NCI-H1436 treated with DMSO at 0.1 percent for 48 hours (cell line): ENCODE measurements at places on chromosomes 12 and 14.
A peak's percentile ranks its signal among the peaks of the same experiment; 100 is the strongest.

GRCh38 chr12:70180130-70180529 lies 63.1 kb upstream of the CNOT2 start:
- no peak for DNase-seq

DNA sequence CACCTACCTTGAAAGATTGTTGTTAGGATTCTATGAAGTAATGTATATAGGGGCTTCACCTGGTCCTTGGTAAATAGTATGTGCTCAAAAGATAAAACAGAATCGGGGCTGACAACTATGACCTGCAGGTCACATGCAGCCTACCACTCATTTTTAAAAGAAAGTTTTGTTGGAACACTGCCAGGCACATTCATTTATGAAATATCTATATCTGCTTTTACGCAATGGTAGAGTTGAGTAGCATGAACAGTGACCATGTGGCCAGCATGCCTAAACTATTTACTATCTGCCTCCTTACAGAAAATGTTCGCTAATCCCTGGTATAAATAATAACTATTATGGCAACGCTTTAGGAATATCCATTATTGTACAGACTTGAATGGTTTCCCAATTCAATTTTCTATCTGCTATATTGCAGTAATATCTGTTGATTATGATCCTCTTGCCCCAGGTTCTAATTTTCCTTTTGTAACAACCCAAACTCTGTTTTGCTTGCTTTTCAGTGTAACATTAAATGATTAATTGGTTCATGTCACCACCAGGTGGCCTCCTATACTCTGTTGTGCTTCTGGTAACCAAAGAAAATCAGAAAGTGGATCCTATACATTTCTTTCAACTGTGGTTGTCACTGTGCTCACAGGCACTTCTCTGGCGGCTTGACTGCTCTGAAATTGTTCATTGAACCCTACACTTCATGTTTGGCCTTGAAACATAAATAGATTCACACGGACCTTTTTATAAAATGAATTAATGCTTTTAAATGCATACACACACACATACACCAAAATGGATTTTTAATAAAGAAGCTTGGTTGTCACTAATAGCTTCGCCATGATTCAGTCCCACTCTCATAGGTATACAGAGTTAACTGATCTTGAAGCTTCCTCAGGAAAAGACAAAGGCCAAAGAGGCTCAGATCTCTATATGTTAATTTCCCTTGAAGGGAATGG lies 227.7 kb upstream of the NPAS3 start:
- DNase-seq = no peak

- no peak for DNase-seq
These were observed 12.4 kb downstream of the OTUB2 start for GRCh38 chr14:94038510-94038909.

DNA sequence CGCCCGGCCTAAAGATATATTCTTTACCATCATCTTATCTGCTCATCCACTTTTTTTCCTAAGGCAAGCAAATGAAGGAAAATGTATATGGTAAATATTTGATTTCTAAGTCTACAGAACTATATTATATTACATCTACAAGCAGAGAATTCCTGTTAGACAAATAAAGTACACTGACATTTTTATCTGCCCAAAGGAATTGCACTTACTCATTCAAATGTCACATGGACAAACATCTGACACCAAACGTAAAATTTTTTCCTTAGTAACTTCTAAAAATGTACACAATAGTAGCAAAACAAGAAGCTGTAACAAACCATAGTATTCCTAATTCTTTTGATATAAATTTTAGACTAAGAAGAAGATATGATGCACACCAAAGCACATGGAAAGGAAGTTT lies 51.0 kb downstream of the SPPL3 start:
- no peak for DNase-seq

GRCh38 chr12:42320796-42321195 lies 5.1 kb downstream of the ZCRB1 start:
- no peak for DNase-seq

DNA sequence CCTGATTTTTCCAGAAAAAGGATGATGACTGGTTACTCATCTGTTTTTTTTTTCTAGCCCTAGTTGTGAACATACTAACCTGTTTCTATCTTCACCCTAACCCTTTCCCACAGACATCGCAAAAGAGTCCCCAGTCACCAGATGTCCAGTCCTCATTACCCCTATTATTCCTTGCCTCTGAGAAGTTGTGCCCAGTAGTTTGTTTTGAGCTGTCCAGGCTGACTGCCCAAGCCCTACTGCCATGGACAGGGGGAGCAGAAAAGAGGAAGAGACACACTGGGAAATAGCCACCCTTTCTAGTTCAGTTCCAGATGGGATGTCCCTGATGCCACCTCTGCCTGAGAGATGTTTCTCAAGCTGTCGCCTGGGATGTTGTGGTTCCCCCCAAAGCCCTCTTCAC lies 13.8 kb upstream of the CELA1 start:
- DNase-seq = no peak

GRCh38 chr14:67911562-67911961 lies 92.0 kb downstream of the RAD51B start:
- no peak for DNase-seq

GRCh38 chr14:20997564-20997963 lies 1.5 kb upstream of the SLC39A2 start:
- DNase-seq = no peak

DNA sequence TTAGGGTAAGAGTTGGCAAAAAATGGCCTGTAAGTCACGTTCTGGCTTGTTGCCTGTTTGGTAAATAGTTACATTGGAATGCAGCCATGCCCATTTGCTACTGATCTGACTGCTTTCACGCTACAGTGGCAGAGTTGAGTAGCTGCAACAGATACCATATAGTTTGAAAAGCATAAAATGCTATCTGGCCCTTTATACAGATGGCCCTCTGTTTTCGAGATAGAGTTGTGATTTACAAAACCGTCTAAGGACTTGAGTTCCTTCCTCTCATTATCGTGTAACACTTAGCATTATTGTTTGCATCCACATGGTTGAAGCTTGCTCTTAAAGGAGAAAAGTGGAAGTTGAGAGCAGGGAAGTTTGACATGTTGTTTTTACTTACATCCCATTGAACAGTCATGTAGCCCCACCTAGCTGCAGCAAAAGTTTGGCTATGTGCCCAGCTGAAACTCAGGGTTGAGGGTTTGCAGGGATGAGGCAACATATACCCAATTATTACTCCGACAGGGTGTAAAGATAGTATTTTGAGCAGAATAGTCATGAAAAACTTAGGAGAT lies 11.3 kb upstream of the SCFD1 start:
- peak; percentile 57 for DNase-seq

DNA sequence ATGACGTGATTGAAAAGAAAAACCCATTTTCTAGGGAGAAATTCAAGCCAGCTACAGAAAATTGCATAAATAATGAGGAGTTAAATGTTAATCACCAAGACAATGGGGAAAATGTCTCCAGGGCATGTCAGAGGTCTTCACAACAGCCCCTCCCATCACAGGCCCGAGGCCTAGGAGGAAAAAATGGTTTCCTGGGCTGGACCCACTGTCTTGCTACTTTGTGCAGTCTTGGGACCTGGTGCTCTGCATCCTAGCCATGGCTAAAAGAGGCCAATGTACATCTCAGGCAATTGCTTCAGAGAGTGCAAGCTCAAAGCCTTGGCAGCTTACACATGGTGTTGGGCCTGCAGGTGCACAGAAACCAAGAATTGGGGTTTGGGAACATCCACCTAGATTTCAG lies 65.3 kb downstream of the TUNAR start:
- no peak for DNase-seq

DNA sequence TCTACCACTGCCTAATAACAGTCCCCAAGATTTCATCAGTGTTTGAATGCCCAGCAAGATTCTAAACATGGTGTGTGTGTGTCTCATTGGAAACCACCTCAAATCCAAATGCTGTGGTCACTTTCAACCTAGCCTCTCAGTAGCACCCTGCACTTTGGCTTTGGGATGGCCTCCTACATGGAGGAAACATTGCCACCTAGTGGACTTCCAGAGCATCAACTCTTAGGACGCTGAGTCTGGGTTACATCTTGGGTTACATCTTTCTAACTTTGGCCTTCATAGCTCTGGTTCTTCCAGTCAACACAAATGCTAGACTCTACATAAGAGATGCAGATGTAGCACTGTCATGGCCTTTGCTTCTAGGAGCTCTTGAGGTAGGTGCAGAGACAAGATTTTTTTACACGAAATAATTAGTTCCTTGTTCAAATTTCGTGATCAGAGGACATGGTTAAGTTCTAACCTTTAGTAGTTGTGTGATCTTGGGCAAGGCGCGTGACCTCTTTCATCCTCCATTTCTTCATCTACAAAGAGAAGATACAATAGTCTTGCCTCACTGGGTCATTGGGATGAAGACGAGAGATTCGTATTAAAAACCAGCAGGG lies 113.5 kb upstream of the VASH1 start:
- no peak for DNase-seq

DNA sequence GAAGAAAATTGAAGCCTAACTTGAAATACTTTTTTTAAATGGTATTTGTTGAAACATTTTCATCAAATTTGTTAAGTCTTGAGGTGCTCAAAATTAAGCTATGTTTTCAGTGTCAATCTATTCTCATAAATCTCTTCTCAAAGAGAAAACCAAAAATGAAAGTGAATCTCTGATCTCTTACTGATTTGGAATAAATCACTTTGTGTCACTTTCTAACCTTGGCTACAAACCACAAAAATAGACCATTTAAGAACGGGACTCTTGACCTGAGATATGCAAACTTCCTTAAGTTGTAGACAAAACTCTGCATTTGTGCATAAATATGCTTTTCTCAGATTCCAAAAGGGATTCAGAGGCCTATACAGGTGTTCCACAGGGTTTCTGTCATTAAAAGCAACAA lies 192.9 kb downstream of the SEC23A start:
- DNase-seq = no peak

DNA sequence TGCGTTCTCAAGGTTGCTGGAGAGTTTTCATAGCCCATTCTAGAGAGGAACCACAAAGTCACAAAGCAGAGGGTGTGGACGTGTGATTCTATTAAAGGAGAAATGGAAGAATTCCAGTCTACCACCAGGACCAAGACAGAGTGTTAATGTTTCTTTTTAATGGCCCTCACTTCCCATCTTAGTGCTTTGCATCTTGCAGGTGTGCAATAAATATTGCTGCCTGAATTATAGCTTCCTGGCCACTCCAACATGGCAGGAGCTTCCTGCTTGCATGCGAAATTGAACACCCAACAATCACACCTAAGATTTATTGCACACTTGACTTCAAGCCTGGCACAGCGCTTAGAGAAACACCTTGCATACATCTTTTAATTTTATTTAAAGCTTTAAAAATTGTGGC lies 22.4 kb upstream of the PPP1CC start:
- peak; percentile 75 for DNase-seq

DNA sequence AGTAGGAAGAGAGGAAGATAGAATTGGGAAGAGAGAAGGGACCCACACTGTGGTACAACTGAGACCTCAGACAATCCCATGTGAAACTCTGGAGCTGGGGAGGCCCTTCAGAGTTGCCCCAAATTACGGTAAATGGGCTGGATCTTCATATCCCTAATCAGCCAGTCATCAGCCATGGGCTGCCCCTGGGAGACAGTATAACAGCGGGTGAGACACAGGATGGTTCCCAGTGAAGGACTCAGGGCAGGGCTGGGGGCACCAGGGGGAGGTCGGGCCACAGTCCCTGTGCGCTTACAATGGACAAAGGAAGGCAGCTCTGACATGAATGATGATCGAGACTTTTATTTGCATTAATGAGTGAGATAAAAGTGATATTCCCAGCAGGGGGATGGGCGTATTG lies 74.2 kb upstream of the BDKRB2 start:
- no peak for DNase-seq

GRCh38 chr14:61503167-61503801 lies 181.9 kb downstream of the PRKCH start:
- DNase-seq = no peak

DNA sequence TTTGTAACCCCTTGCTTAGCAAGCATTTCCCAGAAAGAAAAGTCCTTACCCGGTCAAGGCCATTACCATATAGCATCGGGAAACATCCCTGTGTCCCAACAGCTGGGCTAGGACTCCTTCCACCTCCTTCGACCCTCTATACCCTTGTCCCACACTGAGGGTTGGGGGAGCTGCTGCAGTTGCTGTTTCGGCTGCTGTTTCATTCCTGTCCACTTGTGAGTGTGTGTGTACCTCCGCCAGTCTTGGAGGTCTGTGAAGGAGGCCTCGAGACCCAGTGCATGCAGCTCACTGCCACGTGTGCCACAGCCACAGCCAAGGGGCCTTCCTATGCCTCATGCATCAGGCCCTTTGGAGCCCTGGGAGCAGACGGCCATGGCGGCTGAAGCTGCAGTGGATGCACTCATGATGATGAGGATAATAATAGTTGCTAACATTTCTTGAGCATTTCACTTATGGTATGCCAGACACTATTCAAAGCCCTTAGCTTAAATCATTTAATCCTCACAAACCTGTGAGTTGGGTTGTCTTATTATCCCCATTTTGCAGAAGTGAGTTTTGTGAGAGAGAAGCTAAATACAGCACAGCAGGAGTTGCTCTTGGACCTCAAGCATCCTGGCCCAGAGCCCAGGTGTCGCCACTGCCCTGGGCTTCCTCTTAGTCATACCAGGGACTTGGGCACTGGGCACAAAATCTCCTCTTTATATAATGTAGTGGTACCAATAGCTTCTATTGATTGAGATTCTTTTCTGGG lies 156.5 kb downstream of the PRKCH start:
- no peak for DNase-seq

GRCh38 chr12:120705618-120706017 lies 4.6 kb upstream of the UNC119B start:
- DNase-seq = no peak

DNA sequence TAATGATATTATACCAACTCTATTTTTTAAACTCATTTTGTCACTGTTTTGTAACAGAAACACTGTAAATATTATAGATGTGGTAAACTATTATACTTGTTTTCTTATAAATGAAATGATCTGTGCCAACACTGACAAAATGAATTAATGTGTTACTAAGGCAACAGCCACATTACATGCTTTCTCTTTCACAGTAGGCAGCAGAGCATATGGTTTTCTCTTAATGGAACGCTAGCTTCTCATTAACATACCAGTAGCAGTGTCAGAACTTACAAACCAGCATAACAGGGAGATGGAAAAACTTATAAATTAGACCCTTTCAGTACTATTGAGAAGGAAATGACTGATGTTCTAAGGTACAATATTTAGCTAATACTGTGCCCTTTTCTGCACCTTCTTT lies 398.8 kb downstream of the PRKD1 start:
- DNase-seq = no peak

GRCh38 chr12:11746024-11746771 lies 96.7 kb downstream of the ETV6 start:
- DNase-seq = no peak

GRCh38 chr12:109762071-109762672 lies 48.5 kb downstream of the FAM222A start:
- no peak for DNase-seq

- DNase-seq = no peak
These were observed 121.8 kb upstream of the OR4E1 start for GRCh38 chr14:21795456-21795855.
